Fibroblast of skin of right quadriceps (primary cell): ENCODE measurements at places on chromosomes 16 and 17.

GRCh38 chr16:68356919-68357286 lies 46.1 kb downstream of the PRMT7 start:
- no peak for DNase-seq

DNA sequence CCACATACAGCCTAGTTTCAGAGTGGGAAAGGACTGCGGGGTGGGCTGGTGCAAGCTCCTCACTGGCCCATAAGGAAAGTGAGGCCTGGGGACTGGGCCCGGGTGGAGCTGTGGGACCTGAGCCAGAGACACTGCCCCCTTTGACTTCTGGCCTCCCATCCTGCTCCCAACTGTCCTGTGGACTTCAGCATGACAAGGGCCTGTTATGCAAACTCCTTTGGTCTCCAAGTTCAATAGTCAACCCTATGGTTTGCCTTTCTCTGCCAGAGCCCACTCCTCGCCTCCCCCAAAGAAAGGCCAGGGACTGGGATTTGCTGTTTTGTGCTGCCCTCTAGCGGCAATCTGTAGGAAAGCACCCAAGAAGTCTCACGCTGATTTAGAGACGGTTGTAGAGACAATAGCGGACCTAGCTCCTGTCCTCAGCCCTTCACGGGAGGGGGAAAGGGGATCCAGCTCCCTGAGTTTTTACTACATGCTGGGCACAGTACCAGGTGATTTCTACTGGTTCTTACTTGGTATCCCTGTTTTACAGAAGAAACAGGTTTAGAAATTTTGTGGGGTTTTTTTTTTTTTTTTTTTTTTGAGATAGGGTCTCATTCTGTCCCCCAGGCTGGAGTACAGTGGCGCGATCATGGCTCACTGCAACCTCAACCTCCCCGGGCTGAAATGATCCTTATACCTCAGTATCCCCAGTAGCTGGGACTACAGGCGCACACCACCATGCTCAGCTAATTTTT lies 1.2 kb upstream of the TLCD3B start:
- peak; percentile 58 for DNase-seq

DNA sequence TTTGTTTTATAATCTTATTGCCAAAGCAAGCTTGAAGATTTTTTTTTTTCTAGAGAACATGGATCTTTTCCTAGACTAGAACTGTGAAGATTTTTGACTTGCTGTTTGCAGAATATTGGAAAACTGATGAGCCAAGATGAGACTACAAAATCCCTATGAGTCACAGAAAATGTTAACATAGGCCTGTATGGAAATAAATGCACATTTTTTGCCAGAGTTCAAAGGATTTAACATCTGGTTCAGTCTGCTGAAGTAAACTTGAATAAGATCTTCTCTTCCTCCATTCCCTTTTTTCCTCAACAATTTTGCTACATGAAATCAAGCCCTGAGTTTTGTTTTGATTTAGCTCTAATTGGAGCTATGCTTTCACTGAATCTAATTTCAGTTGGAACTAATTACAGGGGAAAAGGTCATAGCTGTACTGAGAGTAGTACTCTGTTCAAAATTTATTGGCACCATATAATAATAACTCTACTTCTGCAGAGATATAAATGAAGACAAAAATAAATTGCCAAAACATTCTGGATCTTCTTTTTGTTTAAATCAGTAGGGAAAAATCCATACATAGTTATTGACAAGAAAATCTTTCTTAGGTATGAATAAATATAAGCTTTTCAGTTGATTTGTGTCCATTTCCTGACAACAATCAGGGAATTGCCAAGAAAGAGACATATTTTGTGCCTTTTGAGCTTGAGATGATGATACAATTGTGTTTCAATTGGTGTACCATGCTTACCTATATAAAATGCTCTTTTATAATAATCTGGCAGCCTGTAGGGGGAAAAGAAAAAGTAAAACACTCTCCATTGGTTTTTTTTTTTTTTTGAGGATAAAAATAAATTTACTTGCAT lies 387.5 kb upstream of the GOT2 start:
- DNase-seq, result peak; percentile 1

DNA sequence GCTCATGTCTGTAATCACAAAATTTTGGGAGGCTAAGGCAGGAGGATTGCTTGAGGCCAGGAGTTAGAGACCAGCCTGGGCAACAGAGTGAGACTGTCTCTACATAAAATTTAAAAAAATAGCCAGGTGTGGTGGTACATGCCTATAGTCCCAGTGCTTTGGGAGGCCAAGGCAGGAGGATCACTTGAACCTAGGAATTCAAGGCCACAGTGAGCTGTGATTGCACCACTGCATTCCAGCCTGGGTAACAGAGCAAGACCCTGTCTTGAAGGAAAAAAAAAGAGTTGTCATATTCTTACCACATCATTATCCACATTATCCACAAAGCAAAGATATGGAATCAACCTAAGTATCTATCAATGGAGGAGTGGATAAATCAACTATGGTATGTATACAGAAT lies 21.0 kb upstream of the MAPK3 start:
- no peak for DNase-seq

DNA sequence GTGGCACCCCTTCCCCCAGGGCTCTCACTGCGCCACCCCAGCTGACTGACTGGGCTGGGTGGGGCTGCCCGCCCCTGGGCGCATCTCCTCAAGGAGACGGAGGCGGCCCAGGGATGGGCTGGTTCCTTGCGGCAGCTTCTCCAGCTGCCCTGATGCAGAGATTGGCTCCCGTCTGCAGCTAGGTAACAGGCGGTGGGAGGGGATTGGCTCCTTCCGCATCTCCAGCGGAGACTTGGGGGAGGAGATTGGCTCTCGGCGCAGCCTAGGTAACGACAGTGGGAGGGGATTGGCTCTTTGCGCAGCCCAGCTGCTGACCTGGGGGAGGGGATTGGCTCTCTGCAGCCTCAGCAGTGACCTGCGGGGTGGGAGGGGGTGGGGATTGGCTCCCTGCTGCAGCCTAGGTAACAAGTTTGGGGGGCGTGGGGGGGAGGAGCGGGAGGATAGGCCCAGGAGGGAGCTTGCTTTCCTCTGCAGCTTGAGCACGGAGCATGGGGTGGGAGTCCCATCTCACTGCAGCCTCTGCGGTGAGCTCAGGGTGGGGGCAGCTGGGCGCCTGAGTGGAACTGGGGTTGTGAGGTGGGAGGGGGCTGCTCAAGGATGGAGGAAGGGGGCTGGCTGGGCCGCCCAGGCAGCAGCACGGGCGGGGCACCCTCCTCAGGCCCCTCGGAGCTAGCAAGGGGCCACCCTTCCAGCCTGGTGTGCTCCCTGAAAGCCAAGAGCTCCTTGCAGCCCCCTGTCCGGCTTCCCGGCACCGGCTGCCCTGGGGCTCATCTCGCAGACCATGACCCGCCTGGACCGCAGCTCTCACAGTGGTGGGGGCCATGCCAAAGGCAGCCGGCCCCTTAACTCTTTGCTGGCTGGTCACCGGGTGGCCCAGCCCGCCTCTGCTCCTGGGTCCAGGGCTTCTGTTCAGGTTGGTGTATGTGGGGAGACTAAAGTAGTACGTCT lies 6.4 kb downstream of the NFE2L1 start:
- peak; percentile 69 for DNase-seq

DNA sequence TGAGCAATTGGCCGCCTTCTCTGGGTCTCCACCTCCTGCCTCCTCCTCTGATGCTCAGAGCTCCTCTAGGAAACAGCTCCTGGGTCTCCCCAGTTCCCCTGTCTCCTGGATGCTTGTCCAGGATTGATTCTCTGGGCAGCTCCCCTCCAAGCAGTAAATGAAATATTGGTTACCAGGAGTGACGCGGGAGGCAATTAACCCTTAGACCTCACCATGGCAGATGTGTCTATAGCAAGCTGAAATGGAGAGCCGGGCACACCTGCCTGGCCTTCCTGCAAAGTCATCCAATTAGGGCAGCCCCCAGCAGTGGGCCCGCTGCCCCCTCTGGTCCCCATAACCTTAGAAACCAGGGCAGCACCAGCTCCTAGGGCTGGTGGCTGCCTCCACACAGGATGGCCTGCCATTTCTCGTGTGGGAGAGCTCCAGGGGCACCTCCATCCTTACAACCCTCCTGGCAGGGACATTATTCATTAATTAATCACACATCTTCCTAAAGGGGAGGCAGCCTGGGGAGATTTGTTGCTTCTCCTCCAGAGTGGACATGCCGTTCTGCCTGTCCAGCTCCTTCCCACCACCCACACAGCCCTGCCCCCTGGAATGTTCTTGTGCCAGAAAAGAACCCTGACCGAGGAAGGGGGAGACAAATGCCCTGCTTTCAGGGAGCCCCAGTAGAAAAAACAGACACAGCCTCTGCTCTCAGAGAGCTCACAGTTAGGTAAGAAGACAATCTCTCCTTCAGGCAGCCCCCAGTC lies 8.3 kb upstream of the KIF18B start:
- no peak for DNase-seq
